Colonic mucosa (tissue), 4 donors: ENCODE measurements at places on chromosomes 2 and 18. TPM values are rescaled to one million over a fixed set of nuclear protein-coding genes. Genes with fewer than 3 reads are reported as not detected.

DNA sequence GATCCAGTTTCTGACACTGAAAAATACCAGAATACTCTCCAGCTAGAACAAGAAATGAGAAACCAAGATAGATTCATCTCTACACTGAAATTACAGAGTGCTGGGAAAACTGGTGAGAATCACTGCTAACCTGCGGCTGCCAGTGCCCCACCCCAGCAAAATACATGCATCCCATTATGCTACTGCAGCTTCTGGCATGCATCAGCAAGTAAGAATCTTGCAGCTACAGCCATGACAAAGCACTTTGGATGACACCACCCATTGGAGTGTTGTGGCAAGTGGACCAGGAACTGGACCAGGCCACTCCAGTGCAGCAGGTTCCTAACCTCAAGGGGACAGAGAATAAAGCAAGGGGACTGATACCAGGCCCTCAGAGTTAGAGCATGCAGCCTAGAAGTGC lies 378.8 kb upstream of the ETAA1 start:
- DNase-seq = no peak

GRCh38 chr2:46232860-46233259 lies 64.3 kb upstream of the EPAS1 start:
- no peak for DNase-seq

DNA sequence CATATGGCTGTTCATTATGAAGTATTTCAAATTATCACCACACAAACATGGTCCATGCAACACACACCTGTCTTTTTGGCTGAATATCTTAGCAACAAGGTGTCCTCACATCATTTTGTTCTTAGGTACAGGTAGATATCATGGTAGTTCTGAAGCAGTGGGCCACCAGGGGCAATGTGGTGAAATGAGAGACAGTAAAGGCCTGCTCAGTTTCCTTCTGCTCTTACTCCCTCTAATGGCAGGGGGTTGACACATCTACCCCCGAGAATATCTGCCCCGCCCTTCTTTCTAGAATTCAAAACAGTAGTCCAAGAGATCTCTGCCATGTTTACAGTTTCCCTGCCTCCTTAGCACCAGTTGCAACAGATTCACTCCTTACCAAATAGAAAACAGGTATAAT lies 147.0 kb upstream of the KLHL14 start:
- DNase-seq = no peak

The UGT1A3 gene
- total RNA-seq = 1.0 TPM

The SAG gene
- not detected for total RNA-seq
